ENCODE measurements at places on chromosomes 7 and 10.
A peak's percentile ranks its signal among the peaks of the same experiment; 100 is the strongest.

GRCh38 chr7:17340655-17341054 lies 42.2 kb downstream of the AHR start:
- DNase-seq: no peak

- no peak for DNase-seq
These were observed 81.9 kb downstream of the AOAH start for GRCh38 chr7:36642414-36642813.

- no peak for DNase-seq
These were observed 83.0 kb downstream of the ZNF365 start for GRCh38 chr10:62457196-62457595.

DNA sequence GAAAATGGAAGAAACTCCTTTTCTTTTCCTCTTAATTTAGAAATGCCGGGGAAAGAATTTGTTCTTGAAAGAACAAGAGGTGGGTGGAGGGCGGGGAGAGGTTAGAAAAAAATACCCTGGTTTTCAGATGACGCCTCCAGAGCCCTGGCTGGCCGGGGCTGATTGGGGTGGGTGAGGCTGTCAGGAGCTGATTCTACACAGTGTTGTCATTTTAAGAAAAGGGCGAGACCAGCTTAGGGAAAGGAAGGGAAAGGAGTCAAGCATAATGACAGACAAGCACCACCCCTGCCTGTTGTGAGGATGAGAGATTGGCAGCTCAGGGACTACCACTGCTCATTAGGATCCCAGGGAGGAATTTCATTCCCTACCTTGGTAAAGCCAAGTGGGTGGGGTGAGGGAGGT lies 9.9 kb upstream of the FAM180A start:
- DNase-seq: no peak

DNA sequence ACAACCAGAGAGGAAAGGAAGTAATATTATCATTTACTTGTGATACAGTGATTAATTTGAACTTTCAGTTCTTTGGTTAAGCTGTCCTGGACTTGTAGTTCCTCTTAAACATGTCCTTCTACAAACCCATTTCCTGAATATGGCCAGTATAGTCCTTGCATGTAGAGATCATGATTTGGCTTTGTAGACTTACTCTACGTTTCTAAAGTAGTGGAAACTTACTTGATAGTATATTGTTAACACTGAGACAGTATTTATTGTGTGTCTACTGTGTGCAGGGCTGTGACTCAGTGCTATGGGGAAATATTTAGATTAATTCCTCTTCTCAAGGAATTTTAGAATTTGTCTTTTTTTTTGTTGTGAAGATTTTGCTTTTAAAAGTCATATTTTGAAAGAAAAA lies 109.5 kb downstream of the NRF1 start:
- no peak for DNase-seq

- DNase-seq: no peak
These were observed 102.1 kb upstream of the FAM13C start for GRCh38 chr10:59464483-59464882.

- no peak for DNase-seq
These were observed 306.6 kb upstream of the LRGUK start for GRCh38 chr7:133820584-133820983.

DNA sequence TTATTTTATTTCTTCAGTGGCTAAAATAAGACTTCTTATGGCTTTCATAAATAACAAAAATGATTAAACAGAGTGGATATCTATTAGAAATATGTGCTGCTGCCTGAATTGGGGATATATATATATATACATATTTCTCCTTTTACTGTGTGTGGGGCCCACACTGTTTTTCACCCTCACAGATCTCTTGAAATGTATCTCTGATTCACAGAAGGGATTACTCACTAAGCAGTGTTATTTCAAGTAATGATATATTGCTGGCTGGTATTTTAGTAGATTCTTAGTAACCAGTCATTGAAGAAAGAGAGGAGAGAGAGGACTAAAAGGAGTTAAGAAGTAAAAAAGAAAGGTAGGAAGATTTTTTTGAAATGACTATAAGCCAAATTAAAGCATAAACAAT lies 308.6 kb upstream of the NRP1 start:
- DNase-seq: no peak

DNA sequence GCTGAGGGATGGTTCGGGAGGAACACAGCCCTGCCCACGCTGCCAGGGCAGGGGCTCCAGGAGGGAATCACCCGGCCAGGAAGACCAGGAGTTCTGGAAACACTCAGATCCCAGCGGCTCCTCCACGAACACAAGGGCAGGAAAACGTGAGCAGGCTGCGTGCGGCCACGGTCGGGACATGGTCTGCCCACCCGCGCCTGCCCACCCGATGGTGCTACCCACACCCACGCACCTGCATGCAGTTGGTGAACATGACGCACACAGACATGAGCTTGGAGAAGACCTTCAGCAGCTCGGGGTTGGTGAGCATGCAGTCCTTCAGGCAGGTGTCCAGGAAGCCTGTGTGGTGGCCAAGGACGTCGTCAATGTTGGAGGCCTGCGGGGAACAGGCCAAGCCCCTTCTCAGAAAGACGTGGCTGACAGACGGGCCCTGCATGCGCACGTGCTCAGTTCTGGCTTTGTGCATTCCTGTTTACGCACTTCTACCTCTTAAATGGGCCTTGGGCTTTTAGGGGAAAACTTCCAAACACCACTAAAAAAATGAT lies 6.2 kb upstream of the ADAM8 start:
- no peak for DNase-seq

GRCh38 chr10:77526868-77527617 lies 110.6 kb downstream of the KCNMA1 start:
- DNase-seq: no peak

DNA sequence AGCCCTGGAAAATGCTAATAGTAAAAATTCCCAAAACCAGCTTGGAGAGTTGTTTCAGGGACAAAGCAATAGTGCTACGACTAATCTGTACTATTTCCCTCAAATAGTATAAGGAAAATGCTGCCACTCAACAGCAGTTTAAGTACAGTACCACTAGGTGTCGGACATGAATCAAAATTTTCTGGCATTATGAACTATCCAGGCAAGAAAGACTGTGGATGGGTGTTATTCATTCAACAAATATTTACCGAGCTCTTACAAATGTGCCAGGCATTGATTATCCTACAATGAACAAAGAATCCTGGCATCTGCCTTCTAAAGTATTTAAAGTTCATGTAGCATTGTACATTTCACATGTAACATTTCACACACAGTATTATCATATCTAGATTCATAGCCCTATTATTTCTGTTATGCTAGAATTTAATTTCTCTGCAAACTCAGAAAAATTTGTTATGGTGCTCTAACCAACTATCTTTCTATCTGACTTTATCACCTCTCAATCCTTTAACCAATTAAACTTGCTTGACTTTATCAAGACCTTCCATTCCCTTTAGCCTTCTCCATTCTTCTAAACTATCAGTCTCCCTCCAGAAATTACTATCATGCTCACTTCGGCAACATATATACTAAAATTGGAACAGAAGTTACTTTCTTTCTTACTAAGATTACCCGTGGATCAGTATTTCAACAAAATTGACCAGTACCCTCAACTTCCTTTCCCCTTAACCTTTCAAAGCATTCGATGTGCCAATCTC lies 80.6 kb downstream of the ARHGAP21 start:
- DNase-seq: peak; percentile 85

- DNase-seq: no peak
These were observed 65.7 kb upstream of the NOBOX start for GRCh38 chr7:144468990-144469732.

GRCh38 chr7:1526271-1526754 lies 4.2 kb upstream of the MAFK start:
- DNase-seq: no peak

- no peak for DNase-seq
These were observed 217.5 kb downstream of the SDK1 start for GRCh38 chr7:3518546-3518945.

GRCh38 chr7:44847509-44847919 lies 373 bp downstream of the H2AZ2 start:
- DNase-seq: peak; percentile 76

DNA sequence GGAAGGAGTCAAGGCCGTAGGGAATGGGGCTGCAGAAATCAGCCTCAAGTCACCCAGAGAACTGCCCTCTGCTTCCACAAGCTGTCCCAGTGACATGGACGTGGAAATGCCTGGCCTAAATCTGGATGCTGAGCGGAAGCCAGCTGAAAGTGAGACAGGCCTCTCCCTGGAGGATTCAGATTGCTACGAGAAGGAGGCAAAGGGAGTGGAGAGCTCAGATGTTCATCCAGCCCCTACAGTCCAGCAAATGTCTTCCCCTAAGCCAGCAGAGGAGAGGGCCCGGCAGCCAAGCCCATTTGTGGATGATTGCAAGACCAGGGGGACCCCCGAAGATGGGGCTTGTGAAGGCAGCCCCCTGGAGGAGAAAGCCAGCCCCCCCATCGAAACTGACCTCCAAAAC lies 50.2 kb upstream of the PDCD4 start:
- no peak for DNase-seq

GRCh38 chr7:21256310-21256877 lies 171.5 kb upstream of the SP4 start:
- peak; percentile 67 for DNase-seq

GRCh38 chr7:132065193-132065988 lies 509.0 kb upstream of the PODXL start:
- no peak for DNase-seq

DNA sequence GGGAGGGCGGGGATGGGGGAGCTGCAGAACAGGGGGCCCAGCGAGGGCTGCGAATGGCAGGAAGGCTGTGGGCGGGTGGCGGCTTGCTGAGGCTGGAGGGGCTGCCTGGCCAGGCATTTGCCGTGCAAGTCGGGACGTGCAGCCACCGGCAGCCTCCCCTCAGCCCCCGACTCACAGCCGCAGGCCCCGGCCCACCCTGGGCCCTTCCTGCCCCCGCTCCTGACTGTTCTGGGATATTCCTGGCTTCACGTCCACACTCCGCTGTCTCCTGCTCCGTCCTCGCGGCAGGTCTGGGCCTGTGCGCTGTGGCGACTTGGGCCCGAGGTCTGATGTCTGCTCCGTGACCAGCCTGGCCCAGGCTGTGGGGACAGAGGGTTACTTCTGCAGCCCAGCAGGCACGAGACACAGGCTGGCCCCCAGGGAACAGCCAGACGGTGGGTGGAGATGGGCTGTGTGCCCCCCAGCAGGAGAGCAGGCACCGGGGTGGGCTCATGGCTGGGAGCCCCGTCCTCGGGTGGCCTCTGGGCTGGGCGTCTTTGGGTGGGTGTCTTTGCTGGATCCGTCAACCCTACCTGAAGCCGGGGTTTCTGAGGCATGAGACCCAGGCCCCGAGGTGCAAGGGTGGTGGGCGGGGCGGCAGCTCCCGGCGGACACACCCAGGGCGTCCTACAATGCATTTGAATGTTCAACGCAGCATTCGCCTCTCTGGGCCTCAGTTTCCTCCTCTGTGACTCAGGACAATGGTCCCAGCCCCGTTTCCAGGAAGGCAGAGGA lies 86.5 kb downstream of the FOXL3 start:
- DNase-seq: no peak

DNA sequence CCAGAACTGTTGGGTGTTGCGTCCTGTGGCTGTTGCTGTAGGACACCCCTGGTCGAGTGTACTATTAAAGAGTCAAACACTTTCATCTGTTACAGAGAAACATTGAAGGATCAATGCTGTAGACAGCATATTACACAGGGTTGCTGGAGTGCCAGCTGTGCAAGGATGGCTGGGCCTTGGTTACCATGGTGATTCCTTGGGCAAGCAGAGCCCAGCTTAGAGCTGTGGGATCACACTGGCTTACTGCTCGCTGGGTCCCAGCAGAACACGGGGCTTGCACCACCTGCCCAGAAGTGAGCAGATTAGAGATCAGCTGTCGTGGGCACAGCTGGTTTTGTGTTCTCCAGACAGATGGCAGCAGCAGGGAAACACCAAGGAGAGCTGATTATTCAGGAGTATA lies 76.0 kb downstream of the GPR141 start:
- no peak for DNase-seq

DNA sequence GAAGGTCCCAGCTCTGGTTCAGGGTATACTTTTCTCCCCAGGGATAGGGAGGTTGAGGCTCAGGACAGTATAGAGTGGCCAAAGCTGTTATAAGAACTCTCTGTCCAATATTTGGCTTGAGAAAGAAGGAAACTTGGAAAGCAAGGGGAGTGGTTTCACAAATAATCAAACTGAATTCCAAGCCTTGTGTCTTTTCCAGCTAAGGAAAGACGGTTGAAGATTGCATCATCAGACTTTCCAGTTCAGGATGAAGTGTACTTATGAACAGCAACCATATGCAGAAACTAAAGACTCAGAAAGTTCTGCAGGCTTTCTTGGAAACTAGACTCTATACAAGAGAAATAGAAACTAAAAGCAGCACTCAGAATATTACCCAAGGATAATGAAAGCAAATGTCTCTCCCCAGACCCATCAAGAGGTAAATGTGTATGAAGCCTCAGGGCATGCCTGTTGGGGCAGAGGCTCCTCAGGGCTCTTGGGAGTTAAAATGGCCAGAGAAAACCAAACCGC lies 46.4 kb downstream of the RAMP3 start:
- DNase-seq: no peak

- DNase-seq: no peak
These were observed 101.8 kb downstream of the MKI67 start for GRCh38 chr10:128024426-128024825.

GRCh38 chr7:114212721-114213429 lies 201.7 kb upstream of the FOXP2 start:
- no peak for DNase-seq

- DNase-seq: no peak
These were observed 60.2 kb downstream of the CALML3 start for GRCh38 chr10:5584895-5585516.

DNA sequence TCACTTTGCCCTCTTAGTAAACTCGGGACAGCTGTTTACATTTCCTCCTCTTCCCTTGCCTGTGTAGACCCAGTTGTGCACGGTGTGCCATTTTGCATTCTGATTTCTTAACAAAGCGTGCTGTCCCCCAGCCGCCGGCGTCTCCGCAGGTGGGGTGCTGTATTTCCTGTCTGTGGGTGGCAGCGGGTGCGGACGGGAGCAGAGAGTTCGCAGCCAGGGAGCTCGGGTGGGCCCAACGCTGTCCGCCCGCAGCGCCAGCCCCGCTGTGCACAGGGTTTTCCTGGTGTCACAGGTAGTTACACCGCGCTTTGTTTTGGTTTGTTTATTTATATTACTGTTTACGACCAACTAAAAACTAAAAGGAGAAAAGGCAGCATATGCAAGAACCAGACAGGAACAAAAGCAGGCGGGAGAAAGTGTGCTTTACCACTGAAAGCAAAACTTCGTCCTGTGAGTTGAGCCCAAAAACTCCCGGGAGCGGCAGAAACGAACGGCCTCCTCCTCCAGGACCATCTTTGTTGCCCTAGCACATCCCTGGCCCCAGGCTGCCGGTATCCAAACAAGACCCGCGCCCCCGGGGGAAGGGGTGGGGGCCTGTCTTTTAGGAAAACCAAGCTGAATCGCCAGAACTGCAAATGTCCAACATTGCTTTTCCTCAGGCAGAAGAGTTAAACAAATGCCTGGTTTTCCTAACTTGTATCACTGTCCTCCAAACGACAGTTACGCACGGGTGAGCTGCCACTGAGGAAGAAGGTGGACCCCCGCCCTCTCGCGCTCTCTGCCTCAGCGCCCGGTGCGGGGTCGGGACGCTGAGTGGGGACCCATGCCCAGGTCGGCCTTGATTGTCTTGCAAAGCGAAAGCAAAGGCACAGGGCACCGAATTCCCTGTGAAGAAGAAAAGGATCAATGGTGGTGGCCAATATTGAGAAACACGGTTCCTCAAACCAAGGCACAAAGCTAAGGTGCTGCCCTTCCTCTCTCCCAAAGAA lies 45.9 kb upstream of the DRGX start:
- no peak for DNase-seq

Measured in NCI-H748 treated with DMSO at 0.1 percent for 48 hours (cell line).